ENCODE measurements at places on chromosomes 3 and 15.
A peak's percentile ranks its signal among the peaks of the same experiment; 100 is the strongest.

DNA sequence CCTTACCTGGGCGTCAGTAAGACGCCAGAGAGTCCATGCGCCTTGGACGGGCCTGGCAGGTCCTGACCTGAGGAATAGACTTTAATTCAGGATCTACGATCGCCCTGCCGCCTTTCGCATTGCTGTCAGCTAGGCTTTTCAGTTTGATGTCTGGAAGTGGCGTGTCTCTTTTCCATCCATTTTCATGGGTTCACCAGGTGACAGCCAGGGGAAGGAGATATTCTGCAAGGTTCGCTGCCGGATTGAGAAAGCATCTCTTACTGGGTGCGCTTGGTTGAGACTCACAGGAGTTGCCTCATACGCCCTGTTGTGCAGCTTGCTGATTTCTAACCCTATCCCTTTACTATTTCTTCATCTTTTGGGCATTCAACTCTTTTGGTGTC, 7.4 kb downstream of the EPHA3 start:
- no peak for DNase-seq

GRCh38 chr15:50281427-50281826, 15.9 kb upstream of the HDC start:
- no peak for DNase-seq

DNA sequence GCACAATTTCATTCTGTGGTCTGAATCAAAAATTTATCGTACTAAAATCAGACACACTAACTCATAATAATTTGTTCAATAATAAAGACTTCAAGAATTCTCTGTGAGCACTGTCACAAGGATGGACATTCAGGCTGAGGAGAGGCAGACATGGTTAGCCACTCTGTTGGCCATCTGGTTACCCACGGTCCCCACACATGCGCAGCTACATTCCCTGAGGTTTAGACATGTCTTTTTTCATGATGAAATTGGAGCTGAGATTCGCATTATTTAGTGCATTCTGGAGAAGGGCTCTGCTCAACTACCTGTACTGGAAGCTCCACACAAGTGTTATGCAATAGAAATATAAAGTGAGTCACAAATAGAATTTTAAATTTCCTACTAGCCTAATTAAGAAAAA, 156.9 kb downstream of the SUCNR1 start:
- no peak for DNase-seq

GRCh38 chr3:101077361-101078011, 84.3 kb upstream of the ABI3BP start:
- DNase-seq = no peak

DNA sequence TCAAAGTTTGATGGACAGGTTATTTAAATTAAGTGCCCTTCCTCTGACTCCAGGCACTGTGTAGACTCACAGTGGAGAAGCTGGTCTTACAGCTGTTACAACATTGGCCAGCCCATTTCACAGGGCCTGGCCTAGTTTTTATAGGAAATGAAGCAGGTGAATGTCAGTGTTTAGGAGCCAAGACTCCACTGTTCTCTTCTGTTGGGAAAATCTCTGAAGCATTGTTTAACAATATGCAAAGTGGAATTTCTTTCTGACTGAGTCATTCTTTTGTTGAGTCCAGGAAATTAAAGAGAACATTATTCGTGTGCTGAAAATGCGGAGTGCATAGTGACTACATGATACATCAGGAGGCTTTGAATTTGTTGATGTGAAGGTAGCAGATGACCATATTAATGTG, 64.7 kb downstream of the ARRDC4 start:
- no peak for DNase-seq

DNA sequence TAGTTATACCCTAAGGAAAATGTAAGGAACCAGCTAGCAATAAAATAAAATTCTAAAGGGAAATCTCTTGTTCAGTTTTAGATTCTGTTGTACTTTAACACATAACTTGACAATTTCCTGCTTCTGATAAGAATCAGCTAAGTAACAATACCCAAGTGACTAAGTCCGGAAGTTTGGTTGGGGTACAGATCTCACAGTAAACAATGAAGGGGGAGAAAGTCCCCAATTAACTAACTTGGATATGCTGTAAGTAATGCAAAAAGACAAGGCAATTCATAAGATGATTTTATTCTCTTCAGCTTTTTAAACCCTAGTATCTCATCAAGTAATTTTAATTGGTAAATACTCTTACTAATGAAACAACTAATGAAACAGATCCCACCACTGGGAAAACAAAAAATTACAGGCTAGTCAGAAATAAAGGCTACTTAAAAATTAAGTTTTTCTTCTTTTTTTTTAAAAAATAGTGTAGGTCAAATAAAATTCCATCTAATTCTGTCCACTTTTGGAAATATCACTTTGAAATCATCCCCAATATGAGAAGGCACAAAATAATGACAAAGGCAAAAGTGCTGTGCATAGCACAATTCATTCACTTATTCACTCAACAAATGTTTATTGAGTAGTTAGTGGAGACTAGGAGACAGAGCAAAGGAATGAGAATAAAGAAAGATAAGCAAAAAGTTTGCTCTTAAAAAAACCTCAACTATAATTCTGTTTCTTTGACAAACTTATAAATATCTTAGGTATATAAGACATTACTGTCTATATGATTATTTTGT, 37.8 kb upstream of the IL20RB start:
- no peak for DNase-seq

DNA sequence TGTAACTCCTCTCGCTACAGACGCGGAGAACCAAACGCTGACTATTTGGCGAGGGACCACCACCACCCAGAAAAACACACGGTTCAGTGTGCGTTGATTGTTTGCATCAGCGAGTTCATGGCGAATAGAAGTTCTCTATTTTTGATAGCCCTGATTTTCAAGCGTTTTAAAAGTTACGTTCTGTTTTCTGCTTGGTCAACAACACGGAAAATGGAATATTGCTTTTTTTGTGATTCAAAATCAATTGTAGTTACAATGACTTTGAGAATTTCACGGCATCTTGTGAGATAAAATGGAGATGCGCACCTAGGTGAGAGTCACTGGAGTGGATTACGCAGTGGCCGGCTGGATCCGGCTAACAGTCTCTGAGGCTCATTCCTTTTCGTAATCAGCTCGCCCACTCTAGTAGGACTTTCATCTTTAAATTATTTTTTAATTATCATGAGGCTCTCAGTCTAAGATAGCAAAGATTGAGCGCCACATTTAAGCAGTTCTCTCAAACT, 54.8 kb downstream of the CCDC54 start:
- DNase-seq = no peak

GRCh38 chr3:194760494-194761137, 74.9 kb downstream of the FAM43A start:
- DNase-seq = no peak

GRCh38 chr15:99978426-99978825, 245.2 kb upstream of the LYSMD4 start:
- DNase-seq = no peak

DNA sequence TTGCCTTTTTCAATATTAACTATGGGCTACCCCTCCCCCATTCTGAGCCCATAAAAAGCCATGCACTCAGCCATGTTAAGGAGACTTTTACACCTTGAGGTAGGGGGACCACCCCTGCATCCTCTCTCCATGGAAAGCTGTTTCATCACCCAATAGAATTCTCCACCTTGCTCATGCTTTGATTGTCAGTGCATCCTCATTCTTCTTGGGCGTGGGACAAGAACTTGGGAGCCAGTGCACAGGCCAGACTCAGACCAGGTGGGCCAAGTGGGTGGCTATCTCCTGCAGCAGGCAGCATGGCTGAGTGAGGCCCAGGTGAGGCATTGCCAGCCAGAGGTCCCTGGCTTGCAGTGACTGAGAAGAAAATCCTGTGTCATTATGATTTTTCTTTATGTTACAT, 357.4 kb upstream of the CDIN1 start:
- DNase-seq = peak; percentile 1

- no peak for DNase-seq
These were observed 29.6 kb downstream of the SEC61A1 start for GRCh38 chr3:128081846-128082245.

DNA sequence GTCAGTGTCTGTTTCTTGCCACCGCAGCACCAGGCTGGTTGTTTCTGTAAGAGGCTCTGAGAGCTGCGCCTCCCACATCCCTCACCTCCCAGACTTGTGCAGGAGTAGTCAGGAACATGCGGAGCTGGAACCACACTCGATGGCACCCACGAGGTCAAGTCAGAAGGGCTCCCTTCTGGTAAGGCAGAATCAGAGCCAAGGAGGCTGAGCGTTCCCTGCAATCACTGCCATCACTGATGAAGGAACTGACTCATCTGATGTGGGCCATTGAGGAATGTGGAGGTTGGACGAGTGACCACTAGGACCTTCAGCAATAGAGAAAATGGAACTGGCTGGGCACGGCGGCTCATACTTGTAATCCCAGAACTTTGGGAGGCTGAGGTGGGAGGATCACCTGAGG, 35.7 kb upstream of the BLM start:
- no peak for DNase-seq
